Endothelial cell of umbilical vein (primary cell): ENCODE measurements at places on chromosomes 12 and 14. TPM values are rescaled to one million over a fixed set of nuclear protein-coding genes. Genes with fewer than 3 reads are reported as not detected.

The EIF2S3B gene
- 0.44 and 0.55 TPM in 2 replicates for total RNA-seq

The NINJ2 gene
- 0.75 and 1.4 TPM in 2 replicates for total RNA-seq

The GPR132 gene
- not detected in 2 replicates for total RNA-seq

GRCh38 chr12:112130441-112130998 lies 5.2 kb downstream of the TRAFD1 start:
- DNase-seq = peak; percentile 72

- no peak for DNase-seq
Measured at GRCh38 chr12:91394903-91395302, 212.3 kb upstream of the DCN start.

DNA sequence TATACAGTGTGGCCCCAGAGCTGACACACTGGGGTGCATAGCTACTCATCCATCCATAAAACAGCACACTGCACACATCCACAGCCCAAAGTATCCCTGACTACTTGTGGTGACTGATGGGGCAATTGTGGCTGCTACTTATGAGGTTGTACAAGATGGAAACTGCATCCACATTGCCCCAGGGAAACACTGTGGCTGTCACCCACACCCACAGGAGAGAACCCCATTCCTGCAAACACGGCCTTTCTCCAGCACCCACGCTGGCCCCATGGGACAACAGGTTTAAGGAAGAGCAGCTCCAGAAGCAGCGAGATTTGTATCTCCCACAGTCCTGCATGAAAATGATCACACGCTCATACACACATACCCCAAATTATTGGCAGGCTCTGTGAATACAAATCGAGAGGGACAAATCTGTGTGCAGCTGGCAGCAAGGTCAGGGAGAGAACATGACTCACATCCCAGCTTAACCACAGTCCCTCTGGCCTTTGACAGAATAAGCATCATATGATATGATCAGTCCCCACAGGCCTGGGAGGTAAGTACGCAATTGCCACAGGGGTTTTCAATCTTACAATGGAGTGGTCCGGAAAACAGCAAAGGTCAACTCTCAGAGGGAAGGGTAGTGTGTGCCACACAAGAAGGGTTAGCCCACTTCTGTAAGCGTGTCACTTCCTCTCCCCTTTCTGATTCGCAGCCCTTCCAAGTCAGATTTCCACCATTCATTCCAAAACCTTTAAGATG lies 61.9 kb downstream of the ESR2 start:
- peak; percentile 95 for DNase-seq
